SHP77 treated with DMSO at 0.1 percent for 48 hours (cell line): ENCODE measurements at places on chromosomes 1 and 21.

DNA sequence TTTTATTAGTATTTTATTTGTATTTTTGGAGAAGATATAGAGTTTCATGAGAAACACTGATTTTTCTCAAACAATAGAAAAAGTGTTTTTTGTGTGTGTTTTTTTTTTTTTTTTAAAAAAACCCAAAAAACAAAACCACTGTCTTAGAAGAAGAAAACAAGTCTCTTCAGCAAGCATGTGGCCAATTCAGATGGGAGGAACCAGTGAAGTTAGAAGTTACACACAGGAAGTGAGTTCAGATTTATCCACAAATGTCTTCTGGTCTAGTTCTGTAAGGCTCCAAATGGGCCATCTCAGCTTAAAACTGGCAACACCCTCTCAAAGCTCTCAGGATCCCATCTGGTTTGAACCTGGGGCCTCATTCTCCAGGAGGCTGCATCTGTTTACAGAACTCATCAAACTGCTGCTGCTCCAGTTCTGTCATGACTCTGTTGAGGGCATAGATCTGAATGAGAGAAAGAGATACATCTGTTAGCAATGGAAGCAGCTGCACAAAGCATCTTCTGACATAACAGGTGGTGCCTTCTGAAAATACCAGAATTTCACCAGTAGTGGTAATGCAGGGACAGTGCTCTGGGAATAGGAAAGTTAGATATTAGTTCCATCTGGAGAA, 9.8 kb upstream of the ERMAP start:
- DNase-seq: no peak

- no peak for DNase-seq
These were observed 19.2 kb upstream of the EPHA2 start for GRCh38 chr1:16174886-16175598.

GRCh38 chr1:58710190-58711085, 10.6 kb upstream of the MYSM1 start:
- no peak for DNase-seq

- no peak for DNase-seq
These were observed 359.8 kb downstream of the LTN1 start for GRCh38 chr21:28632755-28633408.

- DNase-seq: no peak
These were observed 6.4 kb upstream of the PIGV start for GRCh38 chr1:26781206-26781825.

DNA sequence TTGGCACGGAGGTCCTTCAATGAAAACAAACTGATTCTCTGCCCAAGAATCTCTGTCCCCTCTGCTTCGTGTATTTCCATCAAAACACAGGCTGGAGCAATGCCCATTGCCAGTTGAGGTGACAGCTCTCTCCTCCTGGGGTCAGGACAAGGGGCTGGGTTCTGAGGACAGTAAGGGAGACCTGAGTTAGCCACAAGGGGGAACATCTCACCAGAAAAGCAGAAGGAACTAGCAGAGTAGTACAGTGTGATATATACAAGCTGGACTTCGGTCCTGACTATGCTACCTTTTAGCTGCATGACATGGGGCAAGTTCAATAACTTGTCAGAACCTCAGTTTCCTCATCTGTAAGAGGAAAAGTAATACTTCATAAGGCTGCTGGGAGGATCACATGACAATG, 50.3 kb downstream of the SYT2 start:
- no peak for DNase-seq
